NCI-H1092 treated with DMSO at 0.1 percent for 48 hours (cell line): ENCODE measurements at places on chromosomes 16 and 17.

GRCh38 chr17:48718227-48718760 is 4.0 kb downstream of the PRAC1 start:
- no peak for DNase-seq

- DNase-seq, result no peak
These were observed 17.4 kb upstream of the OR1F1 start for GRCh38 chr16:3170440-3171180.

GRCh38 chr16:11392041-11392581 is 46.9 kb downstream of the RMI2 start:
- DNase-seq, result no peak

DNA sequence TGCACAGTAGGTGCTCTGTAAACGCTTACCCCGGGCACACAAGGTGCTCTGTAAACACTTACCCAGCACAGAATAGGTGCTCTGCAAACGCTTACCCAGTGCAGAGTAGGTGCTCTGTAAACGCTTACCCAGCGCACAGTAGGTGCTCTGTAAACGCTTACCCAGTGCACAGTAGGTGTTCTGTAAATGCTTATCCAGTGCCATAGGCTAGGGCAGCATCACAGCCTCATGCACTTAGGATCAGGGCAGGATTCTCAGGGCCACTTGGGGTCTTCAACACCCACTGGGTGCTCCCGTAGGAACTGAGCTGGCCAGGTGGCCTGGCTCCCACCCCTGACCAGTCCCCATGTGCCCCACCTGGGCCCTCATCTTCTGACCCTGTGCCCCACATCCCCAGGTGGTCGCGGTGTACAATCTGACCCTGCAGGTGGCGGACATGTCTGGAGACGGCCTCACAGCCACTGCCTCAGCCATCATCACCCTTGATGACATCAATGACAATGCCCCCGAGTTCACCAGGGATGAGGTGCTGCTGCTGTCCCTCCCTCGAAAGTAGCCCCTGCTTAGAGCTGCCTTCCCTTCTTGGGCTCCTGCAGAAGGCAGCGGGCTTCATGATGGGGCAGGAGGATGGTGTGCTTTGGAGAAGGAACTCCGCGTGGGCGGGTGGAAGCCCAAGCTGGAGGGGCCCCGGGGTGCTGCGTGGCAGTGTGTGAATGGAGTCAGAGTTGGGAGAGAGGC is 13.1 kb downstream of the SLC22A31 start:
- no peak for DNase-seq

DNA sequence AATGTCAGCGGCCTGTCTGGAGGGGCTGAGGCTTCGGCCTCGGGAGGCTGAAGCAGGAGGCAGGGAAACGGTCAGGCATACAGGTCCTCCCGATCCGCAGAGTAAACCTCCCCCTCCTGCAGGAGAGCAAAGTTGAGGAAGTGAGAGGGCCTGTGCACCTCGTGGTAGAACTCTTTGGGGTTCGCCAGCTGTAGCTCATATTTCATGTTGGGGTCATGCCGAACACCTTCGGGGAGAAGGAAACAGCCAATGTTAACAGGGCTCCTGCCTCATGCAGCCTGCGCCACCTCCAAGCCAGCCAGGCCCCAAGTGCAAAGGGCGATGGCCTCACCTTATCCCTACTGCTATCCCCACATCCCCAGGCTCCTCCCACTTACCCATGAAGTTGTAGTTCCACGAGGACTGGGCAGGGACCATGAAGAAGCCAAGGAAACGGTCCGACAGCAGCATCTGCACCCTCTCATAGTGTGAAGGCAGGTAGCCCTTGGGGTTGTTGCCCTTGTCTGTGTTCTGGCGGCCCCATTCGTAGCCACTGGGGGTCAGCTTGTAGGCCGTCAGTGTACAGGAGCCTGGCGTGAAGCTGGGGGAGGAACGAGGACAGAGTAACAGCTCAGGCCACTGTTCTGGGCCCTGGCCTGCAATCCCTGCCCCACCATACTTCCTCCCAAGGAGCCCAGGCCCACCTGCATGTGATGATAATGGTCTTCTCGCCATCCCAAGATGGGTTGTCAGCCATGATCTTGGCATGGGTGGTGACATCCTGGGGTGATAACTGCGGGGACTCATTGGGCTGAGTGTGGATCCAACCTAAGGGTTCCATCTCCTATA is 1.3 kb upstream of the RILP start:
- no peak for DNase-seq

GRCh38 chr17:66514227-66514806 is 211.9 kb downstream of the PRKCA start:
- no peak for DNase-seq

- DNase-seq, result peak; percentile 56
These were observed 157.3 kb upstream of the SDK2 start for GRCh38 chr17:73801455-73802100.
